ENCODE measurements at places on chromosomes 12 and 14.

DNA sequence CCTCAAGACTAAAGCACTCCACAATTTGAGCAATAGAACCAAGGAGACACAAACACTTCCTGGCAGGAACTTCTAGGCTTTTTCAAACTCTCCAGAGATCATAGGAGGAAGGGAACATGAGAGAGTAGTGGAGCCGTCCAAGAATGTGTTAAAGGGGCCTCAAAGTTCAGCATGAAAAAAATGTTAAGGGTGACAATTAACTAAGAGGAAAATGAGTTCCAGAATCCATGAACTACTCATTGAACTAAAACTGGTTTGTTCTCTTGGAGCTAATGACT lies 122.0 kb downstream of the WIF1 start:
- no peak for DNase-seq

DNA sequence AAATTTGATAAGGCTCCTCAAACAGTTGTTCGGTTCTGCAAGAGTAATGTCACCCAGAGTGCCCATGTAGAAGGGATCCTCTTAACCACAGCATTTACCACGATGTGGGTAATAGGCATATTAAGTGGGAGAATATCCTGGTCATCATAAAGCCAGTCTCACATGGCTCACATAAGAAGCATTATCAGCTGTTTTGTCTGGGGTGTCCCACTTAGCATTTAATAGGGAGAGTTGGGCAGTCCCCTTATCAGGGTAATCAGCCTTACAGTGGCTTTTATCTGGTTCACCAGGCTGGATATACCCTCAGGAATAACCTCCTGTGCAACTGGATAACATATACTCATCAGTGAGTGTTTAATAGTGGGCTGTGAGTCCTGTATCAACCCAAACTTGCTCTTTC lies 12.9 kb upstream of the TMEM263 start:
- no peak for DNase-seq

GRCh38 chr12:96210376-96211055 lies 16.3 kb downstream of the ELK3 start:
- DNase-seq = no peak

DNA sequence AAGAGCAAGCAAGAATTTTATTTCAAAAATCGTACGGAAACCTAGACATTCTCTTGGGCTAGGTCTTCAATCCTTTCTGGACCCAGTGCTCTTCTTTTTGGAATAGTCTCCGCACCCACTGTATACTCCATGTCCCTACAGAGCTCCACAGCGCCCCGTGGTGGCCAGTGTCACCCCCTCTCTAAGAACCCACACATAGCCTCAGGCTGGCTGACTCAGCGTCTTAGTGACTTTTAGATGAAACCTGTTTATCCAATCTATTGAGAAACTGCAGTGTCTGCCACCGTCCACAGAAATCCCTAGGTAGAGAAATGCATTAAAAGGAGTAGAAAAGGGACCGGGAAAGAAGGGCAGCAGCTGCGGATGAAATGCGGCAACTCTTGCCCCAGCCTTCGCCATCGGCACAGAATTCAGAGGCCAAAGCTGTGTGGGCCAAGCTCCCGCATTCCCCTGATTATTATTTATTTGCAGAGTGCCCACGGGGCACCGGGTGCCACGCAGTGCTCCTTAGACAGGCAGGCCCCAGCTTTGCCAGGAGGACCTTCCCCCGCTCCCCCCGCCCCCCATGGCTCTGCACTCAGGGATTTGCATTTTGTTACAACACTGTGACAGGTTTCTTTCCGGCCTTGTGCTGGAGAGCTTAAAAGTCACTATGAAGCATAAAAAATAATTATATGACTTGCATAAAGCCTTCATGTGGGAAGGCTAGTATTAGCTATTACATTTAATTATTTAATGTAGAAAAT lies 170.1 kb upstream of the FKBP4 start:
- no peak for DNase-seq

GRCh38 chr12:112443916-112444315 lies 25.2 kb downstream of the PTPN11 start:
- no peak for DNase-seq

- no peak for DNase-seq
These were observed 95.5 kb upstream of the RPL10L start for GRCh38 chr14:46747001-46747652.

DNA sequence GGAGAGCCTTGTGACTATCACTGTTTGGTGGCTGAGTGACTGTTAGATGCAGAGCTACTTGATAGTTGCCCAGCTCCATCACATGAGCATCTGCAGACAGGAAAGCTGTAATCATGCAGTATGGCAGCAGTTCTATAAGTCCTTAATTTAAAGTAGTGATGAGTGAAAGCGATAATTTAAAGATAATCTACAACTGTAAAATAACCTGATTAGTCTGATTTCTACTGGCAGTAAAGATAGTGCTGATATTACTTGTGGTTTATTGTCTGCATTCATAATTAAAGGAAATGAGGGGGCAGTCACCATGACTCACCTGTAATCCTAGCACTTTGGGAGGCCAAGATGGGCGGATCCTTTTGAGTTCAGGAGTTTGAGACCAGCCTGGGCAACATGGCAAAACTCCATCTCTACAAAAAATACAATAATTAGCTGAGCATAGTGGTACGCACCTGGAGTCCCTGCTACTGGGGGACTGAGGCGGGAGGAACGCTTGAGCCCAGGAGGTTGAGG lies 41.2 kb upstream of the PLEKHD1 start:
- no peak for DNase-seq

- no peak for DNase-seq
These were observed 55.3 kb upstream of the ACSS3 start for GRCh38 chr12:81022531-81022930.

DNA sequence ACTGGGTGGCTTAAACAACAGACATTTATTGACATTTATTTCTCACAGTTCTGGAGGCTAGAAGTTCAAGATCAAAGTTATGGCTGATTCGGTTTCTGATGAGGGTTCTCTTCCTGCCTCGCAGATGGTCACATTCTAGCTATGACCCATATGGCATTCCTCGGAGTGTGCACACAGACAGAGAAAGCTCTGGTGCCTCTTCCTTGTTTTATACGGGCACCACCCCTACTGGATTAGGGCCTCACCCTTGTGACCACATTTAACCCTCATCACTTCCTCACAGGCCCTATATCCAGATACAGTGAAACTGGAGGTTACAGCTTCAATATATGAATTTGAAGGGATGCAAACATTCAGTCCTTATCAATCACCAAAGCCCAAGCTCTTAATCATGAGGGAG lies 77.0 kb upstream of the OVCH1 start:
- DNase-seq = no peak

DNA sequence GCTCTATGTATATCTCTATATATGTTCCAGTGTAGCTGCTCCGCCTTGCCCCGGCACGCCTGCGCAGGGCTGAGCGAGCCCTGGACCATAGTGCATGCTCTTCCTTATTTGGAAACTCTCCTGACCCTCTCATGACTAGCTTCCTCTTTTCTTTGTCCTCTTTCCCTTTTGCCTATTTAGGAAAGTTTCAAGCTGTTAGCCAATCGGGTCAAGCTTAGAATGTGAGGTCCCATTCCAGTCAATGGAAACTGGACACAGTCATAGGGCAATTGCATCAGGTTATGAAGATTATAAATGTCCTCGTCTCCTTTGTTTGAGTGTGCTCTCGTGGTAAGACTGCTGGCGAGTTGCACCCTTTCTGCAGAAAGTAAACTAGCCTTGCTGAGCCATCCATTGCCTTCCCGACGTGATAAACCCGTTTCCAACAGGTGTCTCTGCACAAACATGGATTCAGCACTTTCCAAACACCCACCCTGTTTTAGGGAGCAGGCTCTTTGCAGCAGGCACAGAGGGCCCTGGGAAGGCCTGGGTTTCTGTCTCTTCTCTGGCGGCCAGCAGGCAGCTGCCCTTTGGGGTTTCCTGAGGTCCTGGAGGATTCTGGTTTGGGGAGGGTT lies 30.9 kb downstream of the CCDC92 start:
- no peak for DNase-seq

DNA sequence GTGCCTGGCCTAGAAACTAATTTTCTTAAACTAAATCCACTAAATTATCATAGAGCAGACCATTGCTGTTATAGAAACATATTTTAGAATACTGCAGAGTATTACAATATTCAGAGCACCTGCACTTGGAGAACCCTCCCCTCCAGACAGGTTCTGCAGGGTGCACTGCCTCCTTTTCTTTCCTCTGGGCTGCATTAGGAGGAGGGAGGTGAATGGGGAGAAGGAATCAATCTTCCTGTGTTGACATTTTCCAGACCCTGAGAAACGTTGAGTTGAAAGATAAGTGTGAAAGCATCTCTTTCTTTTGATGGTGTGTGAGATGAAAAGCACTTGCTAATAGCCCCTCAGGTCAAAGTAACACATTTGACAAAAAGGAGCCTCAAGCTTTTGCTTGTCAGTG lies 7.3 kb downstream of the SYNE2 start:
- no peak for DNase-seq

- DNase-seq = no peak
These were observed 81.1 kb upstream of the CPM start for GRCh38 chr12:69014047-69014446.

GRCh38 chr14:34496679-34497513 lies 34.9 kb upstream of the SPTSSA start:
- DNase-seq = peak; percentile 99

DNA sequence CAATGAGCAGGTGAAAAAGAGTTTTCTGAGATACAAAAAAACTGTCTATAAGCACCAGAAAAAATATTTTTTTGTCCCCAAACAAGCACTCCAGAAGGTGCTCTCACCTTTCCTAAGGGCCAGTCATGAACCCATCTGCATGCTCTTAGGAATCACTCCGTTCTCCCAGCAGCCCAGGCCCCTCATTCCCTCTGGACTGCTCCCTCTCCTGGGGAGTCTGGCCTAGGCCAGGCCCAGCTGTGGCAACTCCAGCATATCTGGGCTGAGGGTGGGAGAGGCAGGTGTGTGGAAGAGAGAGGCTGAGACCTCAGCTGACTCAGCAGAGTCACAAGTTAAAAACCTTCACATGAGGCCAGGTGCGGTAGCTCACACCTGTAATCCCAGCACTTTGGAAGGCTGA lies 54.6 kb downstream of the TRAFD1 start:
- DNase-seq = no peak

DNA sequence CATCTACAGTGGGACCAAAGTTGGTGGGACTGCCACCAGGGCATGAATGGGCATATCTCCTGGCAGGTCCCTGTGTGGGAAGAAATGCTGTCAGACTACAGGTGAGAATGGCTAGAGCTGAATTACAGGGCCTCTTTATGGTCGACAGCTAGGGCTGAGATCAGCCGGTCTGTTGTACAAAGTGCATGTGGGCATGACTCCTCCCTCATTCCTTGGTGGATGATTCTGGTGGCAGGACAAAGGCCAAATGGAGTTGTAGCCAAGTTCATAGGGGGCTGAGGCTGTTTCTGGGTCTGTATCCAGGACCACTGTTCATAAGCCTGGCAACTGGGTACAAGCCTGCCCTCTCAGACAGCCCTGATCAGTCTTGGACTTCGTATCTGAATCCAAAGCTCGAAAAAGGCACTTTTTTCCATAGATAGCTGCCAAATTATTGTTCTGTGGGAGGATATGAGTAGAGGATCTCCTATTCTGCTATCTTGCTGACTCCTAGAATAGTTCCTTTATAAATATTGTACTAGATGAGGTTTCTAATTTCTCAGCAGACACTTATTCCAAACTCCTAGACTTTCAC lies 460.8 kb downstream of the TMEM117 start:
- DNase-seq = no peak
